ENCODE measurements at places on chromosomes 3 and 15. TPM values are rescaled to one million over a fixed set of nuclear protein-coding genes. Genes with fewer than 3 reads are reported as not detected.

Gene C3orf85
- total RNA-seq: not detected

Gene DNAH1
- 20.9 TPM for total RNA-seq

Gene ULK3
- 25.6 TPM for total RNA-seq

Gene DCP1A
- total RNA-seq: 80.2 TPM

Data from mononuclear cell (primary cell).